ENCODE measurements at places on chromosomes 12 and 14.
A peak's percentile ranks its signal among the peaks of the same experiment; 100 is the strongest.

- peak; percentile 25 for DNase-seq
Measured at GRCh38 chr14:93301821-93302447, 30.9 kb downstream of the BTBD7 start.

- peak; percentile 86 for DNase-seq
Measured at GRCh38 chr12:121964813-121965643, 46.6 kb downstream of the CFAP251 start.

- peak; percentile 62 for DNase-seq
Measured at GRCh38 chr12:76621582-76622024, 62.0 kb upstream of the OSBPL8 start.

GRCh38 chr12:3491938-3492792 is 1.2 kb downstream of the PRMT8 start:
- DNase-seq = peak; percentile 59

DNA sequence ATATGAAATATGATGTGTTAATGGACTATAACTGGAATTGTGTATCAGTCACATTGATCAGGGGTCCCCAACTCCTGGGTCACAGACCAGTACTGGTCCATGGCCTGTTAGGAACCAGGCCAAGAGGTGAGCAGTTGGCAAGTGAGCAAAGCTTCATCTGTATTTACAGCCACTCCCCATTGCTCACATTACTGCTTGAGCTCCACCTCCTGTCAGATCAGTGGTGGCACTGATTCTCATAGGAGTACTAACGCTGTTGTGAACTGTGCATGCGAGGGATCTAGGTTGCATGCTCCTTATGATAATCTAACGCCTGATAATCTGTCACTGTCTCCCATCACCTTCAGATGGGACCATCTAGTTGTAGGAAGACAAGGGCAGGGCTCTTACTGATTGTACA is 72.3 kb downstream of the CDK17 start:
- DNase-seq = no peak

GRCh38 chr12:108060903-108061302 is 68.2 kb upstream of the WSCD2 start:
- DNase-seq = no peak

DNA sequence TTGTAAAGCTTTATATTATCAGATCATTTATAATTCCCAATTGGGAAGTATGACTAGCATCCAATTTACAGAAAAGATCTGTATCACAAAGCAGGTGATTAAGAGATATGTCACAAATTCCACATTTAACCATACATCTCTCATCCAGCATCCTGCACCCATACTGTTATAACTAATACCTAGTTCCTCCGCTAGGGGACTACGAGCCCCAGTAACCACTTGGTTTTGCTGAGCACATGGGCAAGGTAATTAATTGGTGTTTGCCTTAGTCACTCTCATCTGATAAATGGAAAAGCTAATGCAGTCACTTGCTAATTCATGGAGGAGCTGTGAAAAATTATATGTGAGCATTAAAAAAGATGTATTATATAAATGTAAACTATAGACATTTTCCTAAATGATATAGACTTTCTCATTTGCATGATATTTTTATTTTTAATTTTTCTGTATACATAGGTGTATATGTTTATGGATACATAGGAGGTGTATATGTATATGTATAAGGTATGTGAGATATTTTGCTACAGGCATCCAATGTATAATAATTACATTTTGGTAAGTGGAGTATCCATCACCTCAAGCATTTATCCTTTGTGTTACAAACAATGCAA is 1031.8 kb downstream of the GALC start:
- no peak for DNase-seq

- DNase-seq = no peak
Measured at GRCh38 chr12:52324153-52324444, 2.9 kb upstream of the KRT83 start.

- DNase-seq = peak; percentile 64
Measured at GRCh38 chr14:93089521-93090269, 26.0 kb downstream of the ITPK1 start.

DNA sequence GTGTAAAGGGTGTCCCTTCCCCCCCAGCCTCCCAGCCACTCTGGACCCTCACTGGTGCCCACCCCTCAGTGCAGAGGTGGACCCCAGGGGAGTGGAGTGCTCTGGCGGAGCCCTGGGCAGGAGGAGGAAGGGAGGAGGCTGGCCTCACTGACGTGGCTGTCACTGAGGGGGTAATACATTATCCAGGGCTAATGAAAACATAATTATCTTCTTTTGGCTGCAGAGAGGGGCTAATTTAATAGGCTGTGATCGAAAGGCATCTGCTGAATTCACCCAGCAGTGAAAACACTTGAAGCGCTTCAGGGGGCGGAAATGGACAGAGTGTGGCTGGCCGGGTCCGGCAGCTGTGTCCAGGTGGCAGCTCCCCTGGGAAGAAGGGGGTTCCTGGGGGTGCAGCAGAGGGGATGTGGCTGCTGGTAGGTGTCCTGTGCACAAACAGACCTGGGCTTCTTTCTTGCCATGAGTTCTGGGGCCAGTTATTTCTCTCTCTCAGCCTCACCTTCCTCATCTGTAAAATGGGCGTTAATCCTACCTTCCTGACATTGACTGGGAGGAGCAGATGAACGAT is 3.7 kb upstream of the NOS1 start:
- DNase-seq = no peak

GRCh38 chr12:131986910-131987309 is 37.2 kb downstream of the EP400 start:
- DNase-seq = no peak

DNA sequence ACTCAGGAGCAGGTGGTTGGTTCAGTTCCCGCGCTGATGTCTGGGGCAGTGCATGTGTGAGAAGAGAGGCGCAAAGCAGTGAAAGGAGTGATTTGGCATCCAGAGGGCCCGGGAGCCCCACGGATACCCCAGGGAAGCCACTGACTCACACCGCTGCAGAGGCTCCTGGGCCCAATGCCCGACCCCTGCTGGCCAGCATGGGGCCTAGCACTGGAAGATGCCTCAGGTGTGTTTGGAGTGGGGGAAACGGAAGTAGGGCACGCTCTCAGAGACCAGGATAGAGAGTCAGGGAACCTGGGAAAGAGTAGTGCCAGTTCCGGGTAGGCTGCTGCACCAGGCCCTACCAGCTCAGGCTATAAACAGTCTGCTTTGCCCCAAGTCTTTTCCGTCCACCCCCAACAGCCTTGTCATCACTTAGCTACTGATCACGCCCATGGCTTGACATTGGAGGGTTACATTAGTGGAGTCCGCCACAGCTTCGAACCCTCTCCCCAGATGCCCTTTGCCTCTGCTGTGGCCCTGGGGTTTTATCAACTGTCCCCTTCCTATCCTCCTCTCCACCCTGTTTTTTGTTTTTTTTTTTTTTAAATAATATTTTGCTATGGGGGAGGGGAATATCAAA is 9.5 kb upstream of the CSAD start:
- peak; percentile 66 for DNase-seq

DNA sequence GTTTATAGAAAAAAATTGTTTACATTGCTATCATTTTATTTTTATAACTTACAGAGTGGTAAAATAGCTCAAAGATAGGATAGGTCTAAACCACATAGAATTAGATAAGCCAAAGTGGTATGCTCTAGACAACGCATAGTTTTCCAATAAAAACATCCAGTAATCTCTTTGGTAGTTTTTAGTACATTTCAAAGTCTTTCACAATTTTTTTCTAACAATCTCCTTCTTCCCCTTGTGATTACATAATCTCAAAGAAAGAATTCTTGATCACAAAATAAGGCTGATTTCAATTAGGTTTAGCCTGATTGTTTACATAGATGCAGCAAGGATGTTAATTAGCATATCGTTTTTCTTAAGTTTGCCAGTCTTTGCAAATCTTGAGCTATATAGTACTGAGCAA is 460.0 kb downstream of the FUT8 start:
- DNase-seq = peak; percentile 27

DNA sequence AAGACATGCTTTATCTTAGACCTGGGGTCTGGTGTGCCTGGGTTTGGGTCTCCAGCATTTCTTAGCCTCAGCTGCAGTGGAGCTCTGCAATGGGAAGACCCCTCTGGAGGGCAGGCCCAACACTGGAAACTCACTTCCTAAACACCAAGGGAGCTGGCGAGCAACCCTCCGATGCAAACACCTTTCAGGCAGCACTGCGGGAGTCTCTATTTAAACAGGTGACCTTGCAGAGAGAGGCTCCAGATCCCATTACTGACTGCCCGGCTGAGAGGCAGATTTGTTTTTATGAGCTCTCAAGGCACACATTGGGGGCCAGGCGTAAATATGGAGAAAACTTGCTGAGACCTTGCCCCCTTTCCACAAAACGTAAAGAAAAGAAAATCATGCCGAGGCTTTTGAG is 195.5 kb downstream of the PAX9 start:
- no peak for DNase-seq

- DNase-seq = no peak
Measured at GRCh38 chr14:65631040-65631439, 218.5 kb downstream of the FUT8 start.

DNA sequence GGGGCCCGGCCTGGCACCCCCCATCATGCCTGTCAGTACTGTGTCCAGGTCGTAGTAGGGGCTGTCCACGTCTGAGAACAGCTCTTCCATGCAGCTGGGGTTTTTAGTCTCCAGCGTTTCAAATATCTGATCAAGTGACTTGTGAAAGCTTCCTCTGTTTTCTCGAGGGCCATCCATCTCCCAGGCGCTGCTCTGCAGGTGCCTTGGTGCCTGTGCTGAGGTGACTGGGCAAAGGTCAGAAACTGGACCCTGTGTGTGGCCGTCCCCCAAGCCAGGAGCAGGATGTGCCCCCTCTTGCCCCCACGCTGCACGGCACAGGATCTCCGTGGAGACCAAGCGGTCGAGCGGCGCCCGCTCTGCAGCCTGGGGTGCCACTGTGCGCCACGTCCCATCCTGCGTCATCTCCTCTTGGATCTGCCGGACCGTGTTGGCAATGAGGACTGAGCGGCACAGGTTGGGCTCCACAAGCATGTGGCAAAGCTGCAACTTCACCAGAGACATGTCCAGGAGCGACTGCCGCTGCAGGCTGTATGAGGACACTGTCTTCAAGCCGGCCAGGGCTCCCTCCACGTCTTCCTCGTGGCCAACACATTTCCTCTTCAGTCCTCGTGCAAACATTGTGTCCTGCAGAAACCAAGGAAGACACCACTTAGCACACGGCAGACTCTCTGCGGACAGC is 9.4 kb downstream of the CDCA4 start:
- no peak for DNase-seq

DNA sequence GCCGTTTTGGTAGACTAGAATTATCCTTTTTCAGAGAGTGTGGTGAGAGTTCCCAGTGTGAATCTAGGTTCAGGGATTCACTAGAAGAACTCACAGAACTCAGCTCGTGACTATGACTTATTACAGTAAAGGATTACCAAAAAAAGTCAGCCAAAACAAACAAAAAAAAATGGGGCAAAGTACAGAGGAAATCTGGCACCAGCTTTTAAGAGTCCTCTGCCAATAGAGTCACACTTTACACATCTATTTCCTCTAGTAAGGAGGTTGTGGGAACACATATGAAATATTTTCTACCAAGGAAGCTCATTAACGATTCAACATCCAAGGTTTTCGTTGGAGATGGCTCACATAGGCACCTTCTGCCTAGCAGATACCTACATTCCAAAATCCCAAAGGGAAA is 28.2 kb downstream of the TSPAN19 start:
- peak; percentile 26 for DNase-seq

- DNase-seq = no peak
Measured at GRCh38 chr12:132253698-132254480, 75.5 kb downstream of the GALNT9 start.

DNA sequence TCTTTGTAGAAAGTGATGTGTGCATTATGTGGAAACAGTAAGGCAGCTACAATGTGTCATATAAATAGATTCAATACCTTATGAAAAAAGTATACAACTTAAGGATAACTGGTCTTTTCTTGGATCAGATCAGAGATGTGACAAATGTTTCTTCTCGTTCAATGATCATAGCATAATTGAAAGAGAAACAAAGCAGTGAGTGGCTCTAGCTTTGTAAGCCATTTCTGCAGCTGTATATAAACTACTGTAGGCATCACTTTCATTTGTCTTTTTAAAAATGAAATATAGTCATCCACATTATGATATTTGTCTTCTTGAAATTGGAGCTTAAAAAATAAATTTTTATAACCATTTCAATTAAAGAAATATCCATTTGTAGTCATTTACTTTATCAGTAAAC is 63.8 kb upstream of the LMO3 start:
- DNase-seq = no peak

All from fibroblast of skin of back (primary cell).